ENCODE measurements at places on chromosomes 11 and 22.

DNA sequence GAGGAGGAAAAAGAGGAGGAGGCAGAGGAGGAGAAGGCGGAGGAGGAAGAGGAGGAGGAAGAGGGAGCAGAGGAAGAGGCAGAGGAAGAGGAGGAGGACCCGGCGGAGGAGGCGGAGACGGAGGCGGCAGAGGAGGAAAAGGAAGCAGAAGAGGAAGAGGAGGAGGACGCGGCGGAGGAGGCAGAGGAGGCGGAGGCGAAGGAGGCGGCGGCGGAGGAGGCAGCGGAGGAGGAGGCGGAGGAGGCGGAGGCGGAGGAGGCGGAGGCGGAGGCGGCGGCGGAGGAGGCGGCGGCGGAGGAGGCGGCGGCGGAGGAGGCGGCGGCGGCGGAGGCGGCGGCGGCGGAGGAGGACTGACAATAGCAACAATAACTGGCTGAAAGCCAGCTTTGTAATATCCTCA, 616.6 kb downstream of the TBC1D22A start:
- no peak for DNase-seq

DNA sequence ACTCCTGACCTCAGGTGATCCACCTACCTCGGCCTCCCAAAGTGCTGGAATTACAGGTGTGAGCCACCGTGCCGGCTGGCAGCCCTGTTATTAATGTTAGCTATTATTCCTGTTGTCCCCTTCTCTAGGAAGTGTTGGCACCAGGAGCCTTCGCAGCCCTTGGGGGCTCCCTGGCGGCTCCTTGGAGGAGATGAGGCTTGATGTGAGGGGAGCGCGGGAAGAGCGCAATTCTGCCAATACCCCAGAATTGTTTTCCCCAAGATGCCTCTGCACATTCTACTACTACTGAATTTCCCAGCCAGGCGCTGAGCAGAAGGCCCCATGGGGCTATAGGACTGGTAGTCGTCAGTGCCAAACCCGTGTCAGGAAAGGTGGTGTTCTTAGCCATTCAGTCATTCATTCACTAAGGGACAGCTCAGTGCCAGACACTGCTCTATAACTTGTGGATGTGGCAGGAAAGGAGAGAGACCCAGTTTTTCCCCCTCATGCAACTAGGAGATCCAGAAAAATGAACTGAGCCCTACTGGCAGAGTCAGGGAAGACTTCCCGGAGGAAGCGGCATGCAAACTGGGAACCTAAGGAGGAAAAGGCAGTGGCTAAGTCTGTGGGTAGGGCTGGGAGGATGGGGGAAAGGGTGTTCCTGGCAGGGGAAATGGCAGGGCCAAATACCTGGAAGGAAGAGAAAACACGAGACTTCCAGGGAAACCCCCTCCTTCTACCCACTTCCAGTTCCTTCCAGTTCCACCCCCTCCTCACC, 3.5 kb downstream of the FBLN1 start:
- no peak for DNase-seq

- DNase-seq: no peak
Observed at GRCh38 chr11:77287136-77287535, 14.3 kb downstream of the GDPD4 start.

GRCh38 chr22:42277988-42278776, 7.7 kb upstream of the TCF20 start:
- no peak for DNase-seq

GRCh38 chr11:2301631-2302305, at the start of the genes C11orf21 and TSPAN32:
Gene C11orf21 (minus strand): TSS chr11:2301918. CDS start chr11:2301808, 110 bp downstream.
Gene TSPAN32 (plus strand): TSS chr11:2302013. CDS start chr11:2302150, 137 bp downstream.
- DNase-seq: no peak

DNA sequence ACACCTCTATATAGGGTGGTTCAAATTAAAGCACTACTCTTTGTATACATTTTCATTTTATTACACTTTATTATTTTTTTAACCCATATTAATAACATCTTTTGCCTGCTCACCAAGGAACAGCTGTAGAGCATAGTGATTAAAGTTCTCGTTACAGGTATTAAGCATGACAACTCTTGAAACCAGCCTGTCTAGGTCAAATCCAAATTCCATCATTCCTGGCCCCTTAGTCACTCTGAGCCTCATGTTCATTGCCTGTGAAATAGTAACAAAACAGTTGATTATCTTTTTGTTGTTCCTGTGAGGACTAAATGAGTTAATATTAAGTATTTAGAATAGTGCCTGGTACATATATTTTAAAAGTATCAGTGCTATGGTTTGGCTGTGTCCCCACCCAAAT, 334.5 kb downstream of the RAB38 start:
- no peak for DNase-seq
